ENCODE measurements at places on chromosomes 12 and 14. TPM values are rescaled to one million over a fixed set of nuclear protein-coding genes. Genes with fewer than 3 reads are reported as not detected.

DNA sequence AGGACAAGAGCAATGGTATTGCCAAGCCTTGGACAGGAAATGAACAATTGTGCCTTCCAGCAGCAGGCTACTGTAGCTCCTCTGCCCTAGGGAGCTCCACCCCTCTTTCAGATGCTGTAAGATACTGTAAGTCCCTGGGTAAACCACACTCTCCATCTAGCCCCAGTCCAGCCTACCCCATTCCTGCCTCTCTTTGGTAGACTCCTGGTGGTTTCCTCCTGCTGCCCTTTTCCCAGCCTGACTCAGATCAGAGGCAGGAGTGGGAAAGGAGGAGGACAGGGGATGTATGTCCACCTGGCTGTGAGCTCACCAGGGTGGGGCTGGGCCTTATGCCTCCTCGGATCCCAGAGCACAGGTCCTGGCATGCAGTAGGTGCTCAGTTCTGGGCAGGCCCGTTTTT lies 174.6 kb downstream of the ESRRB start:
- no peak for DNase-seq

TOMM20L gene
- not detected for total RNA-seq

DNA sequence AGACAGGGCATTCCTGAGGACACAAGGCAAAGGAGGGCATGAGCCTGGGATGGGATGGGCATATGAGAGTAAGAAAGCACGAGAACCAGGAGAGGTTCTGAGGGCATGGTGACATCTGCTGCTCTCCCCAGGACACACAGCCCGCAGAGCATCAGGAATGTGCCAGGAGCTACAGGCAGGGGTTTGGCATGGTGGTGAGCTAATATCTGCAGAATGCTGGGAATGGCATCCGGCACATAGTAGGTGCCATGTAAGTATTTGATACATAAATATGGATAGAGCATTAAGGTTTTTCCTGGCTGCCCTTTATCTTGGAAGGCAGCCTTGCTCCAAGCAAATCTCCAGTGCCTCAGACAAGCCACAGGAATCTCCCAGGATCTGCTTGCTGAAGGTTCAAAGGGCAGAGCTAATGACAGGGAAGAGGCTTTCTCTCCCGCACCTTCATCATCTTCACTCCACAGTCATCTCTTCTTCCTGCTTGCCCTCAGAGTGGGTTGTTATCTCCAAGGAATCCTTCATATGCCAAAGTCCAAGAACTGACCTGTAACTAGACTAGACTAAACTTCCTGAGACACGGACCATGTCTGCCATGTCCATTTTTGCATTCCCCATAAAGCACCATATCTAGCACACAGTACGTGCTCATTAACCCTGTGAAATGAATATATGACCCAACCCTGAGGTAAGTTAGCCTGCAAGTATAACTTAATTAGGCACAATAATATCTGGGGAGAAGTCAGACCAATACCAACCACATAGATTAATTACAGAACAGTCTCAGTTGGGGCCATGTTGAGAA lies 62.0 kb upstream of the SCN8A start:
- DNase-seq: no peak

TMEM132D gene
- not detected for total RNA-seq

DNA sequence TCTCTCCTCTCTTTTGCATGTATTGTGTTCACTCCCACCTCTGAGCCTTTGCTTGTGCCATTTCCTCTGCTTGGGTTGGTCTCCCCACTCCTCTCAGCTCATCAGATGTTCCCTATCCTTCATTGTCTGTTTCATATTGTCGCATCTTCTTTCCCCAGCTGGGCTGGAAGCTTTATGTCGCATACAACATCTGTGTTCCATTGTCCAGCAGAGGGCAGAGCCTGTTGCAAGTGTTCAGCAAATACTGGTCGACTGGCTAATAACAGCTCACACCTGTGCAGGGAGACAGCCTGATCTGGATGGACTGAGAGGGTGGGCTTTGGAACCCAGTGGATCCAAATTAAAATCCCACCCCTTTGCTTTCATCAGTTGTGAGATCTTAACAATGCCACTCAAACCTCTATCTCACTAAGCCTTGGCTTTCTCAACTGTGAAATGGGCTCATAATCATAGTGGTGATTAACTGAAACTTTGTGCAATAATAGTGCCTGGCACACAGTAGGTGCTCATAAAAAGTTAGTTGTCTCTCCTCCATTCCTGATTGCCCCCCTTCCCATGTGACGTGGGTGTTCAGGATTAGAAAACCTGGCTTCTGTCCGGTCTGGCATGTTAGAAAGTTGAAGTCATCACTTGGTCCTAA lies 75.8 kb downstream of the RIN3 start:
- DNase-seq: no peak

DNA sequence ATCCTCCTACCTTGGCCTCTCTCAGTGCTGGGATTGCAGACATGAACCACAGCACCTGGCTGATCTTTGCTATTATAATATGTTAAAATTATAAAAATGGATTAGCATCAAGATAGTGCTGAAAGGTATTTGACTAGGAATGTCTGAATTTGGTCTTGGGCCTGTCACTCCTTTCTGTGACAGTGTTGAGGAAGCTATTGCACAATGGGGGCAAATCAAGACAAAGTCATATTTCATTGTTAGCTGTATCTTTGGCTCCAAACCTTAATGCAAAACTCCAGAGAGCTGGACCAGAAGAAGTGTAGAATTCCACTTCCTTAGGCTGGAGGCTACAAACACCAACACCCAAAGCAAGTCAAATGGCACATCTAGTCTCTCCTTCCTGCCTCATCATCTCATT lies 42.2 kb downstream of the ZCRB1 start:
- no peak for DNase-seq

- no peak for DNase-seq
These were observed 324.0 kb upstream of the PDE3A start for GRCh38 chr12:20044351-20044750.

DNA sequence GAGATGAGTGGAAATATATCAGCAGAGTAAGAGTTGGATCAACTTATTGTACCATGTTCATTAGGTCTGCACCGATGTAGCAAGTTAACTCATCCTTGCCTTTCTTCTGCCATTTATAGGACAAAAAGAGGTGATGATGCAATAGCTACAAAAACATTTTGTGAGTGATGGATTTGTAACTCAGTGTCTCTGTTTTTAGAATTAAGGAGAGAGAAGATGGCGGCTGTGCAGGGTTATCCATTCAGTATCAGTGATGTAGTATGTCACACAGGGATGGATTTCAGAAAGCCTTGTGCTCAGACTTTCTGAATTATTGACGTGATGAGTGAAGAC lies 62.1 kb upstream of the GNPNAT1 start:
- DNase-seq: no peak

TAS2R31 gene
- total RNA-seq: 2.1 TPM

GPX2 gene
- not detected for total RNA-seq

GRCh38 chr12:24701343-24701742 lies 247.6 kb downstream of the BCAT1 start:
- no peak for DNase-seq

- DNase-seq: no peak
These were observed 24.0 kb downstream of the TCTN1 start for GRCh38 chr12:110637869-110638441.

JPH4 gene
- total RNA-seq: 0.19 TPM

- DNase-seq: no peak
These were observed 8.8 kb downstream of the IKBIP start for GRCh38 chr12:98635657-98636323.

FGF6 gene
- not detected for total RNA-seq

LACRT gene
- total RNA-seq: not detected

GRCh38 chr12:122097927-122098756 lies 19.6 kb downstream of the MLXIP start:
- DNase-seq: no peak

DNA sequence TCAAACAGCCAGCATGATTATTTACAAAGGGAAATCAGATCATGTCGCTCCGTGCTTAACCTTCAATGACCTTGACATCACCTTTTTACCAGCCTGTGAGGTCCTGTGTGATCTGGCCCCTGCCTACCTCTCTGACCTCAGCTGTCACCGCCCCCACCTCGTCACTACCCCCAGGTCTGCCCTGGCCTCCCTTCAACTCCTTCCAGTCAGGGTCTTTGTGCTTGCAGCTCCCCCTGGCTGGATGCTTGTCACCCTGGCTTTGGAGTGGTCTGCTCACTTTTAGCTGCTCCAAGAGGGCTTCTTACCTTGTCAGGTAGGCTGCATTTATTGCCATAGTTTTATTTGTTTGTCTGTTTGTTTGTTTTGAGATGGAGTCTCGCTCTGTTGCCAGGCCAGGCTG lies 8.2 kb upstream of the MAX start:
- DNase-seq: no peak

RBMS2 gene
- 23.0 TPM for total RNA-seq

GRCh38 chr14:77980475-77981321 lies 180.8 kb downstream of the ADCK1 start:
- DNase-seq: no peak

- no peak for DNase-seq
These were observed 15.8 kb downstream of the CD9 start for GRCh38 chr12:6215932-6216494.

RILPL1 gene
- 85.3 TPM for total RNA-seq

DNA sequence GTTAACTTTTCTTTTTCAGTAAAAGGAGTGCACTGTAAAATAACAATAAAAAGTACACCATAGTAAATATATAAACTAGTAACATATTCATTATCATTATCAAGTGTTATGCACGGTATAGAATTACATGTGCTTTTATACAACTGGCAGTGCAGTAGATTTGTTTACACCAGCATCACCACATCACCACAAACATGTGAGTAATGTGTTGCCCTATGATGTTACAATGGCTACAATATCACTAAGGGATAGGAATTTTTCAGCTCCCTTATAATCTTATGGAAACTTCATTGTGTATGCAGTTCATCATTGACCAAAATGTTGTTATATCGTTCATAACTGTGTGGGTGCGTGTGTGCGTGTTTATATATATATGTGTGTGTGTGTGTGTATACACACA lies 23.5 kb upstream of the NEDD1 start:
- no peak for DNase-seq

DNA sequence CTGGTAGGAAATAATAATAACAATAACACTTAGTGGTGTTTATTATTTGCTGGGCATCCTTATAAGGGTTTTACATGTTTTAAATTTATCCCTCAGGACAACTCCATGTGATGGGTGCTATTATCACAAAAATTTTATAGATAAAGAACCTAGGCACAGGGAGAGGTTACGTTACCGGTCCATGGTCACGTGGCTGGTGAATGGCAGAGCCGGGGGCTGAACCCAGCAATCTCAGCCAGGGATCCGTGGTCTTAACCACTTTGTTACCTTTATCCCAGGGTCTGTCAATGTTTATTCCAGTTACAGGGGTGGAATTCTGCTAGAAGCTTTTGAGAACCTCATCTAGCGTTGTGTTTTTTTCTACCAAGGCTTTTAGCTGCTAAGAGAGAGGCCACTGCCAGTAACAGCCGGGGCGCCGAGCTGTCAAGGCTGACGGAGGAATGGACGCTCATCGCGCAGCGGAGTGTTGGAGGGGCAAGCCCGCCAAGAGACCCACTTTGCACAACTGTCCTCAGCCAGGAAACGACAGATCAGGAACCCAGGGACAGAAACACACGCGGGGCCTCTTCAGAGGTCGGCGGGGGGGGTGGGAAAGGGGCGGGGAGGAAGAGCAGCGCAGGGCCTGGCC lies 418 bp downstream of the AMN1 start:
- no peak for DNase-seq

- DNase-seq: no peak
These were observed 120.9 kb downstream of the TMTC1 start for GRCh38 chr12:29662734-29663323.

DNA sequence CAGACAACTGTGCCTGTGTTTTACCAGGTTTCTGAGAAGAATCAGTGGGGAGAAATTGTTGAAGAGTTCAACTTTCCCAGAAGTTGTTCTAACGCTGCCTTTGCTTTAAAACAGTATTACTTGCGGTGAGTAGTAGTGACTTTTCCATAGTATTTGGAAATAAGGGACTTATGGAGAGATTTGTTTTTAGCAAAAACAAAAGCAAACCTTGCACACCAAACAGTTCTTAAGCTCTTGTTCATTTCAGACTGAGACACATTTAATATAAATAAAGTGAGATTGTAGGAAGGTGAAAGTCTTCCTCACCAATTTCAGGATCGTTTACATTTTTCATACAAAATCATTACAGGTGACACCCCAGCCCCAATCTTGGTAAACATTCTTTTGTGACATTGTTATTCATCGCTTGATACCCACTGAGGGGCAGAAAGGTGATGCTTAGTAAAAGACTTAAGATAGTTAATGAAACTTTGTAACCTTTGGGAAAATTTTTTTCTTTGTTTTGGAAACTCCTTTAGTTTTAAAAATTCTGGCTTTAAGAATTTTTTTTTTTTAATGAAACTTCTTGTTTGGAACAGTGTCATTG lies 1.8 kb downstream of the ARID2 start:
- DNase-seq: no peak

- DNase-seq: no peak
These were observed 34.3 kb upstream of the TC2N start for GRCh38 chr14:91901449-91902226.

GRCh38 chr12:86196465-86196864 lies 59.7 kb downstream of the MGAT4C start:
- DNase-seq: no peak

GRCh38 chr12:72135021-72135301 lies 137.2 kb upstream of the TRHDE start:
- DNase-seq: no peak

DNA sequence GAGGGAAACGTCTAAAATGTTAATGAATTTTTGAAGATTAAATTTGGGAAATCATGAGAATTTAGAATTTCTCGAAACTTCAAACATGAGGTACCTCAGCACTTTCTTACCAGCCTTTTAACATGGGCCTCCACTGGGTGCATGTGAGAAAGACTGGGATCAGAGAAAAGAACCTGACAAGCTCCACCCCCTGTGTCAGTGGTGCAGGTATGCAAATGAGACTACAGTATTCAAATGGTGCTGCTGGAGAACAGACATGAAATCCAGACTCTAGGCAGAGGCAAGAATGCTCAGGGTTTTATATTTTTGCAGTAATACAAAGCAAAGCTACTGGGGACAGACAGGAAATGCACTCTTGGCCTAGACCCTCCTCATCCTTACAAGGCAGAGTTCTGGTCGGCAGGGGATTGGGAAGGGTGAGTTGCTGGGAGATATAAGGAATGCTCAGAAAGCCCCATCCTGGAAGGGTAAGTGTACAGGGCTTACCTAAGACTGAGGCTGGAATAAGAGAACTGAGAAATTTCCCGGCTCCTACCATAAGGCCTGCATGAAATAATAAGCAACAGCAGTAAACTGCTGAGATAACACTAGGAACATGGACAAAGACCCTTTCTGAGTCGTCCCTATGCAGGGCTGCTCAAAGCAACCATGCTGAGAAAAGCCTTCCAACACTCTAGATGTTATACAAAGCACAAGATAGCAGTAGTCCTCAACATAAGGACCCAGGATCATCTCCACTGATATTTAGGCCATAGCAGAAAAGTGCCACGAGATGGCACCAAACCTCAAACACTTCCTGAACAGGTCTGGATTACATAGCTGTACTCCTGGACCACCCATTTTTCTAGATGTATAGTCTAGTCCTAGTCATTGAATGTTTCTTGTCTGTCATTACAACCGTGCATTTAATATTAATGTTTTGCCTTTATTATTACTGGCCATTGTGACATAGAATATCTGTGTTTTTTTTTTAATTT lies 260.8 kb downstream of the RASSF9 start:
- no peak for DNase-seq

GARIN6 gene
- total RNA-seq: not detected

KRT85 gene
- total RNA-seq: not detected

Data from cardiac septum (tissue), 1 donor.